ENCODE measurements at places on chromosomes 12 and 14.

DNA sequence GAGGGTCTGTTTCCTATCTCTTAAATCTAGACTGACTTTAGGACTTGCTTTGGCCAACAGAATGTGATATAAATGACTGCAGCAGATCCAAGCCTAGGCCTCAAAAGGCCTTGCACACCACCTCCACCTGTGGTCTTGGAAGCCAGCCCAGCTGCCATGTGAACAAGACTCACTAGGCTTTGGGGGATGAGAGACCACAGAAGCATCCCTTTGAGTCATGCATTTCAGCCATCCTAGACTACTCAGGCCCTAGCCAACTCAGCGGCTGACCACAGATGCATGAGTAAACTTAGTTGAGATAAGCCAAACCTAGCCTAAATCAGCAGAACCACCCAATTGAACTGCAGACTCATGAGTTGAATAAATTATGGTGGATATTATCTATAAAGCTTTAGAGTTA, 87.7 kb downstream of the KCNH5 start:
- DNase-seq: no peak

- DNase-seq: no peak
These were observed 209.3 kb upstream of the FOXN3 start for GRCh38 chr14:89626233-89626806.

DNA sequence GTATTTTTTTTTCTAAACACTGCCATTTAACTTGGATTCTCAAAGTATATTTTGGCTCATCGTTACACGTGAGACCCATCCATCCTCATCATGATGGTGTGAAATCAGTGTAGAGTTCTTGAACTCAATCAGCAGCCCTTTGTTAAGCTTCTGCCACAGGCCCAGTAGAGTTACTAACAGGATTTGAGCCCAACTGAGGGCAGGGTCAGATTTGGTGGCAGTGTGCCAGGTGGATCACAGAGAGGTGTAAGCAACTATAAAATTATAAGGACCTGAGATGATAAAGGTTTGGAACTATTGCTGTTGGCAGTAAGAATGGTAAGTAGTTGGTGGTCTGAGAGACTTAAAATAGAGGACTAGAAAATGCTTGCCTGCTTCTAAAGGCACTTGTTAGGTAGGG, 72.8 kb downstream of the RASSF8 start:
- no peak for DNase-seq

DNA sequence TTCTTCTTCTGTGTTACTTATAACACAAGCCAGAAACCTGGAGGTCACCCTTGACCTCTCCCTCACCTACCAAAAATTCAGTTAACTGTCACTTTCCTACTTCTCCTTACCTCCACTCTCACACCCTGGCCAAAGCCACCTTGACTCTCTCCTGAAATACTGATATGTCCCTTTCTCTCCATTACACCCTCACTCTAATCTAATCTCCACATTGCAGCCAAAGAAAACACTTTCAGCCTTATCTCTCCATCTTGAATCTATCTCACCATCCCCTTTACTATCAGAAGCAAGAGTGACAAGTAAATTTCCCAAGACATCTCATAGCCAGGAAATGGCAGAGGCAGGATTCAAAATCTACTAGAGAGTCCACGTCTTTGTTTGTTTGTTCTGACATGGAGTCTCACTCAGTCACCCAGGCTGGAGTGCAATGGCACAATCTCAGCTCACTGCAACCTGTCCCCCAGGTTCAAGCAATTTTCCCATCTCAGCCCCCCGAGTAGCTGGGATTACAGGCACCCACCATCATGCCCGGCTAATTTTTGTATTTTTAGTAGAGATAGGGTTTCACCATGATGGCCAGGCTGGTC, 28.0 kb upstream of the USP15 start:
- no peak for DNase-seq

DNA sequence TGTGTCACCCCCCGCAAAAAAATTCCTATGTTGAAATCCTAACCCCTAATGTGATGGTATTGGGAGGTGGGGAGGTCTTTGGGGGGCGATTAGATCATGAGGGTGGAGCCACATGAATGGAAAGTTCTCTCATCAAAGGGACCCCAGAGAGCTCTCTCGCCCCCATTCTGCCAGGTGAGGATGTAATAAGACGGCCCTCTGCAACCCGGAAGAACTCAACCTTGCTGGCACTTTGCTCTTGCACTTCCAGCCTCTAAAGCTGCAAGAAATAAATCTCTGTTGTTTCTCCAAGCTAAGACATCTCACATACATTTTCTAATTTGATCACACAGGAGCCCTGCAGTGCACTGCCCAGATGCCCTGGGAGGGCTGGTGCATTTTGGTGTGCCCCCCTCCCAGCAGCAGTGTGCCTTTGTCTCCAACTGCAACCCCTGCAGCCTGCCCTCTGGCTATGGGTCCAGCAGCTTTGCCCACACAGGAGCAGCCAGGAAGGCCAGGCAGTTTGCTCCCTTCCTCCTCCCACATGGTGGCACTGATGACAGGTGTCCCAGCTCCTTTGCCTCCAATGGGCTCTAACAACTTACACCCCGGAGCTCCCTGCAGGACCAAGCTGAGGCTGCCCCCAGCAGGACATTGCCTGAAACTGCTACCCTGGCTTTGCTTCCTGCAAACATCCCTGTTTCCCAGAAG, 59.3 kb downstream of the C14orf132 start:
- DNase-seq: peak; percentile 65

DNA sequence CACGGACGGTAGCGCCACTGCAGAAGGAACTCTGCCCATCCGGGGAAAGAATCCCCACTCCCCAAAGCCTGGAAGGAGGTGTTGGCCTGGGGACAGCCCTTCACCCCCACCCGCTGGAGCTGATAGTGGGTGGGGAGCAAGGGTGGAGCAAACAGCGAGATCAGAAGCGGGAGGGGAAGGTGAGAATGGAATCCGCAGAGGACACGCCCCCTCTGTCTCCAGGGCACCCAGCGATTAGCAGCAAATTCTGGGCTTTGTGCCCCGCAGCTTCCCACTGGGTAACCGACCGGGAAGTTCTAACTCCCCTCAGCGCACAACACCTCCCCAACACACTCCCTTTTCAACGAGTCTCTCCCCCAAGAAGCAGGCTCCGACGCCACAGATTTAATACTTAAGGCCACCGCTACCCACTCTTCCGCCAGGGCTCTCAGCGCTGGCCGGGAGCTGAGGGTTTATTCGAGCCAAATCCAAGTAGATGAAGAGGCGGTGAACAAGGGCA, 1.4 kb downstream of the SLC25A29 start:
- no peak for DNase-seq

DNA sequence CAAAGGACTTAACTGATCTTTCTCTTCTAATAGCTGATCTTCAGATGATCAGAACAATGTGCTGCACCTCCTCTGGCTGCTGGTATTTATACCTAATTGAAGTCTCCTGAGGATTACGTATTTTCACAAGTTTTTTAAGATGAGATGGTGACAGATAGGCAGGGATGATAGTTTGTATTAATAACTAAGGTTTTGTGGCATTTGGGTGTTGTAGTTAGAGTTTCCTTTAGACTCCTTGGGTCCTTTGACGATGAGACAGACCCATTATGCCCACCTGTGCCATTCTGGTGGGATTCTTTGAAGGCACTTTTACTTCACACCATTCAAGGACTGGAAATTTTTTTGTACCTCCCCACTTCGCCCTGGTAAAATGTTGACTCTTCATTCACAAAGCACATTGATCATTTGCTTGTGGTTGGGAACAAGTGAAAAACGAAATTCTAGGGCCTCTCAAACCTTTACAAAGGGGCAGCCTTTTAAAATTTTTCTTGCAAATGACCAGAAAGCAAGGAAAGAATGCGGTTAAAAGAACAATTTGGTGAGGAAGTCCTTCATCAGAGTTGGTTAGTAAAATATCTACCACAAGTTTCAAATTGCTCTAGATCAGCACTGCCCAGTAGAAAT, at the start of gene IFNG:
Gene IFNG (minus strand): TSS at position 60 of the 624 bp plus-strand sequence. CDS start 125 bp downstream, outside the sequence.
- DNase-seq: no peak

GRCh38 chr12:94261119-94261518, 112.7 kb downstream of the PLXNC1 start:
- no peak for DNase-seq

GRCh38 chr14:64760146-64760755, 56.0 kb downstream of the PLEKHG3 start:
- DNase-seq: no peak

DNA sequence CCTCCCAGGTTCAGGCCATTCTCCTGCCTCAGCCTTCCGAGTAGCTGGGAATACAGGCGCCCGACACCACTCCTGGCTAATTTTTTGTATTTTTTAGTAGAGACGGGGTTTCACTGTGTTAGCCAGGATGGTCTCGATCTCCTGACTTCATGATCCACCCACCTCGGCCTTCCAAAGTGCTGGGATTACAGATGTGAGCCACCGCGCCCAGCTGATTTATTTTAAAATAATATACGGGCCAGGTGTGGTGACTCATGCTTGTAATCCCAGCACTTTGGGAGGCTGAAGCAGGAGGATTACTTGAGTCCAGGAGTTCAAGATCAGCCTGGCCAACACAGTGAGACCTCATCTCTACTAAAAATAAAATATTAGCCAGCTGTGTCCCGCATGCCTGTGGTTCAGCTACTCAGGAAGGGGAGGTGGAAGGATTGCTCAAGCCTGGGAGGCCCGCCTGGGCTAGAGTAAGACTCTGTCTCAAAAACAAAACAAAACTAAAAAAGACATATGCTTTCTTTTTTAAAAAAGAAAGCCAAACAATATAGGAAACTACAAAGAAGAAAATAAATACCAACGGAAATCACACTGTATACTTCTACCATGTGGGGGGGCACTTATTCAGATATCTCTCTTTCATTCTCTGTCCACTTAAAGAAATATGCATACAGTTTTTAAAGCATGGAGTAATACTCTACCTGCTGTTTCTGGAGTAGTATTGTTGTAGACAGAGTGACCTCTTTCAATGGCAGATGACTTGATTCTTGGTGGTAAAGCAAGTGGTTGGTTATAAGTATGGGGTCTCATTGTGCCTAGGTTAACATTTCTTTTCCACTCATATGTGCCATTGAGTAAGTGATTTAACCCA, 930 bp upstream of the MIA2 start:
- DNase-seq: no peak

DNA sequence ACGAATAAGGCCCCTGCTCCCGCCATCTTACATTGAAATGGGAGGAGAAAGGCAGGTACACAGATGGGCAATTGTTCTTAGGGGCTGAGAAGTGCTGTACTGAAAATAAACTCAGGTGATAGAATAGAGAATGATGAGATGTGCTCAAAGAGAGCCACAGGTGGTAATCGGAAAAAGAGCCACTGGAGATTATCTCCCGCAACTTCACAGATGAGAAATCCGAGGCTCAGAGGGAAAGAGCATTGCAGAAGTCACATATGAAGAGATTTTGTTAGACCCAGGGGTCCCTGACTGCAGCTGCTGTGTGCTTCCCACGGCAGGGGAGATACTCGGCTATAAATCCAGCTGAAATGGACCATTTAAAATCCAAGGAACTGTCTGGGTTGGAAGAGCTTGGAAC, 73.7 kb downstream of the PRIMA1 start:
- DNase-seq: no peak

- DNase-seq: no peak
These were observed 145.7 kb downstream of the CNTN1 start for GRCh38 chr12:40837891-40838429.

- peak; percentile 37 for DNase-seq
These were observed 159.0 kb upstream of the PZP start for GRCh38 chr12:9367201-9367600.

DNA sequence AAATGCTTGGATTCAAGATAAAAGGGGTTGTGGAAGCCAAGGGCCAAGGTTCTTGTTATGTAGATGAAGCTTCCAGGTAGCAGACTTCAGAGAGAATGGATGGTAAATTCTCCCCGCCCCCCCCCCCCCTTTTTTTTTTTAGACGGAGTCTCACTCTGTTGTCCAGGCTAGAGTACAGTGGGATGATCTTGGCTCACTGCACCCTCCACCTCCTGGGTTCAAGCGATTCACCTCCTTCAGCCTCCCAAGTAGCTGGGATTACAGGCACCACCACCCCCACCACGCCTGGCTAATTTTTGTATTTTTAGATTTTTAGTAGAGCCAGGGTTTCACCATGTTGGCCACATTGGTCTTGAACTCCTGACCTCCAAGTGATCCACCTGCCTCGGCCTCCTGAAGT, 4.1 kb downstream of the DGLUCY start:
- no peak for DNase-seq

DNA sequence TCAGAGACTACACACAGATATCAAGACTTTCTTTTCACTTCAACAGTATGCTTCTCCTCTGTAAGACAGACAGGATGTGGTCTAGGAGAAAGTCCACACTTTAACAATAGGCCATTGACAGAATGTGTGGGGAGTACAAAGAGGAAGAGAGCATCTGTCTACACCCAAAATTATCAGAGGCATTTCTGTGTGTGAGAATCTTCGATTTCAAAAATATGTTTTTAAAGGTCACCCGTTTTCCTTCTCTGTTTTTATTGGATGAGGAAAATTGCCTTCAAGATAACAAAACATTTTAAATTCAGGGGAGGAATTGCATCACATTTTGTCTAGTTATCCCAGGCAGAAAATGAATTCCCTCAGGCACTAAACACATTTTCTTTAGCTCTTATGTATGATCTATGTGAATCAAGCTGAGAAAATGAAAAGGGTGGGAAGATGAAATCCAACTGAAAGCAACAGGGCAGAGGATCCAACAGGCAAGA, 16.4 kb downstream of the NAV3 start:
- DNase-seq: no peak

DNA sequence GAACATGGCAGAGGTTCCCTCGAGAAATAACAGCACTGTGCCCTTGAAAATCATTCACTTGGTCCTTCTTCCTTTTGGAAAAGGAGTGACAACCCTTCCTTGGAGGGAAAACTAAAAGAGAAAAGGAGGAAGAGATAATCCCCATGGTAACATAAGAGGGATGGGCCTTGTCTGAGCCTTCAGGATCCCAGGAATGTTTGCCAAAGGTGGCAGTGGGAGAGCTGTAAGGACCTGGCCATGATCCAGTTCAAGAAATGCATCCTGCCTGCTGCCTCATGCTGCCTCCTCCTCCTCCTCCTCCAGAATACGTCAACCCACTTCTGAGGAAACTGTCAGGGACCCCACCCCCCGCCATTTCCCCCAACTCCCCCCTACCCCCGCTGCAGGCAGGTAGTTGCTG, 118.8 kb downstream of the KCNK10 start:
- DNase-seq: no peak

GRCh38 chr14:54529811-54530210, 20.1 kb downstream of the CGRRF1 start:
- no peak for DNase-seq

DNA sequence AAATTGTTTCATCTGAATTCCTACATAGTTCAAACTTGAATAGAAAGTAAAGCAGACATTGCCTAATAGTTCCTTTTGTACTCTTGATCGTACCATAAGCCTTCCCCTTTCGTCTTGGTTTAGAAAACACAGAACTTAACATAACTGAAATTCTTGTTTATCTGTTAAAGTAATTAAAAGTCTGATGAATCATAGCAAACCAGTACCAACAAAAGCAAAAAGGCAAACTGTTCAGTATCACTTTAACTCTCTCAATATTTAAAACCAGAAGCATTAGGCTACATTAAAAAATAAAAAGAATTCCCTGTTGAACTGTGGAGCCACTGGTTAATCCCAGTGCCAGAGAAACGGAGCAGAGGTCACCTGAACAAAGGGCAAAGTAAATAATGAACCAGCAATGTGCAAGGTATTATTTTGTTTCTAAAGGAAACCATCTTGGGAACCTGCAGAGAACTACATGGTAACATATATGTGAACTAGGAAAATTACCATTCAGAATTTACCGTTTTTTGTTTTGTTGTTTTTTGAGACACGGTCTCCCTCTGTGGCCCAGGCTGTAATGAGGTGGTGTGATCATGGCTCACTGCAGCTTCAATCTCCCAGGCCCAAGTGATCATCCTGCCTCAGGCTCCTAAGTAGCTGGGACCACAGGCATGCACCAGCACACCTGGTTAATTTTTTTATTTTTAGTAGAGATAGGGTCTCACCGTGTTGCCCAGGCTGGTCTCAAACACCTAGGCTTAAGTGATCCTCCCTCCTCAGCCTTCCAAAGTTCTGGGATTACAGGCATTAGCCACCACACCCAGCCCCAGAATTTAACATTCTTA, 17.1 kb upstream of the HIGD1C start:
- DNase-seq: no peak

All from right forelimb (tissue), 1 donor.